DMS153 (cell line): ENCODE measurements at places on chromosomes 16 and 17.

- no peak for DNase-seq
Measured at GRCh38 chr17:45895304-45895968, 1.1 kb downstream of the MAPT start.

DNA sequence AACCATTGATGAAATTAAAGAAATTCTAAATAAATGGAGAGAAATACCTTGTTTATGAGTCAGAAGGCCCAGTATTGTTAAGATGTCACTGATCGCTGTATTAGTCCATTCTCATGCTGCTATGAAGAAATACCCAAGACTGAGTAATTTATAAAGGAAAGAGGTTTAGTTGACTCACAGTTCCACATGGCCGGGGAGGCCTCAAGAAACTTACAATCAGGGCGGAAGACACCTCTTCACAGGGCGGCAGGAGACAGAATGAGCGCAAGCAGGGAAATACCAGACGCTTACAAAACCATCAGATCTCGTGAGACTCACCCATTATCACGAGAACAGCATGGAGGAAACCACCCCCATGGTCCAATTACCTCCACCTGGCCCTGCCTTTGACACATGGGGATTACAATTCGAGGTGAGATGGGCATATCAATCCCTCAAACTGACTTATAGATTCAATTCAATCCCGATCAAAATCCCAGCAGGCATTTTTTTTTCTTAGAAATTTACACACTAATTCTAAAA, 157.2 kb downstream of the ENGASE start:
- no peak for DNase-seq

DNA sequence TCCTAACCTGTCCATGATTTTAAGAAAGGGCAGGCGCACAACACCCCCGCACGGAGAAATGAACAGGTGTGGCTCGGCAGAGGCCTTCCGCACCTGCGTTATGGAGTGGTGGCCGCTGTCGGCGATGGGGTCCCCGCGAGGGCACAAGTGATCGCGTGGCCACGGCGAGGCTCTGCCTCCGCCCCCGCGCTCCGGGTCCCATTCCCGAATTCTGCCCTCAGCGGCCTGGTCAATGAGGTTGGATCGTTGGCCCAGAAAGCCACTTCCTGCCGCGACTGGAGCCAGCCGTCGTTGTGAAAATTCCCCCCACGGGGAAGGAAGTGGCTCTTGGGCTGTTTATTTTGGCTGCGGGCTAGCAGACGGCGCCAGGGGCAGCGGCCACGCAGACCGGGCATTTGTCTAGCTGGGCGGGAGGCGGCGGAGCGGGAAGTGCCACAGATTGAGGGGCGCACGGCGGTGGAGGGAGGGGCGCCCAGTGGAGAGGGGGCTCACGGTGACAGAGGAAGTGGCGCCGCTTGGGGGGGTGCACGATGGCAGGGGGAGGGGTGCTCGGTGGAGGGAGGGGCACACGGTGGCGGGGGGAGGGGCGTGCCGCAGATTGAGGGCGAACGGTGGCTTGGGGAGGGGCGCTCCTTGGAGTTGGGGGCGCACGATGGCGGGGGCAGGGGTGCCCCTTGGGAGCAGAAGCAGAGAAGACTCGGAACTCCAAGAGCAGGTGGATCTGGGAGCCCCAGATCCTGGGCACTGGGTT, 25.0 kb downstream of the MRC2 start:
- DNase-seq = peak; percentile 70

DNA sequence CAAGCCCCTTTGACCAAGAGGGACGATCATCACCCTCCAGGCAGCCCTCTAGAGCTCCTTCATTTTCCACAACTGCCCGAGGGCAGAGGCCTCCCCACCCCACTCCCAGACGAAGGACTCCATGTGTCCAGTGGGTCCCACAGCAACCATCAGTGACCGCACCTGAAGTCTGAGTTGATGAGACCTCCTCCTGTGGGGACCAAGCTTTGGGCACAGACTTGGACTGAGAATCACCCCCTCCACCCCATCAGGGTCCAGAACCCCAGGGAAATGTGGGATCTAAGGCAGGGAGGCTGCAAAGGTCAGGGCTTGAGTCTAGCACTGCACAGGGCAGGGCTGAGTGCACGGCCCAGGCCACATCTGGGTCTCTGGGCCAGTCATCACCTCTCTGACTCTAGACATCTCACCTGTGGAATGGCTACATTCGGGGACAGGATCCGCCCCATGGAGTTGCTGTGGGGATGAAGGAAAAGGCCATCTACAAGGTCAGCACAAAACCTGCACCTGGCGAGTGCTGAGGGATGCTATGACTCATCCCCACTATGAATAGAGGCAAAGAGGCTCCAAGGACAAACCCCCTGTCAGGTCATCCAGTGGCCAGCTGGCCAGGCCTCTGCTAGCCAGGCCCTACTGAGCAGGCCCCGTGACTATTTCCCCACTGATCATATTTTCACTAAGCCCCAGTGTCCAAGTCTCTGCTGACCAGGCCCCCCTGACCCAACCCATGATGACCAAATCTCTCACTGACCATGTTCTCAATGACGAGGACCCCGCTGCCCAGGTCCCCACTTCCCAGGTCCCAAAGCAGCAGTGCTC, 38.4 kb downstream of the TNFRSF13B start:
- DNase-seq = no peak

DNA sequence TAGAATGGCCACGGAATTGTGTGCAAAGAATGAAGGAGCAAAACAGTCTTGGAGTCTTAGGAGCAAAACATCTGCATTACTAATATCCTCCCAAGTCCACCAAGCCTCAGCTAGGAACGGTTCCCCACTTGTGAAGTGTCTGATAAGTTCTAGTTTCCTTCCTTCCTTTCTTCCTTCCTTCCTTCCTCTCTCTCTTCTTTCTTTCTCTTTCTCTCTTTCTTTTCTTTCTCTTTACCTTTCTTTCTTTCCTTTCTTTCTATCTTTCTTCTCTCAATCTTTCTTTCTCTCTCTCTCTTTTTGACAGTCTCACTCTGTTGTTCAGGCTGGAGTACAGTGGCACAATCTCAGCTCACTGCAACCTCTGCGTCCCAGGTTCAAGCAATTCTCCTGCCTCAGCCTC, 160.8 kb downstream of the FOXL1 start:
- DNase-seq = no peak

GRCh38 chr17:80829166-80829813, 162.4 kb upstream of the CHMP6 start:
- no peak for DNase-seq

DNA sequence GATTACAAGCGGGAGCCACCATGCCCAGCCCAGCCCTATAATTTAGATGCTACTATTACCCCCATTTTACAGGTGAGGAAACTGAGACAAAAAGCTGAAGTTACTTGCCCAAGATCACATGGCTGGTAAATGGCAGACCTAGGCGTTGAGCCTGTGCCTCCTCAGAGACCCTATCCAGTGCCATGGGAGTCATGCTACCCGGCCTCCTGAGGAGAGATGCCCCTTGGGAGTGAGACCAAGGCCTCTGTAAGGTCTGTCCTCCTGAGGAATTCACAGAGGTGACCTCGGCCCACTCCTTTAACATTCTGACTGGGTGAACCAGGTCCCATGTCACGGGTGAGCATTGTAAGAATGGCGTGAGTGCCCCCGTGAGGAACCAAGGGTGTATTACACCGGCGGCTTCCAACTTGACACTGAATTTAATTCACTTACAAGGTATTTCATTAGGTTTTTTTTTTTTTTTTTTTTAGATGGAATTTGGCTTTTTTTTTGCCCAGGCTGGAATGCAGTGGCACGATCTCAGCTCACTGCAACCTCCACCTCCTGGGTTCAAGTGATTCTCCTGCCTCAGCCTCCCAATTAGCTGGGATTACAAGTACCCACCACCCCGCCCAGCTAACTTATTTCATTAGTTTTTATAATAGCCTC, 95.7 kb downstream of the ABCC6 start:
- peak; percentile 36 for DNase-seq

DNA sequence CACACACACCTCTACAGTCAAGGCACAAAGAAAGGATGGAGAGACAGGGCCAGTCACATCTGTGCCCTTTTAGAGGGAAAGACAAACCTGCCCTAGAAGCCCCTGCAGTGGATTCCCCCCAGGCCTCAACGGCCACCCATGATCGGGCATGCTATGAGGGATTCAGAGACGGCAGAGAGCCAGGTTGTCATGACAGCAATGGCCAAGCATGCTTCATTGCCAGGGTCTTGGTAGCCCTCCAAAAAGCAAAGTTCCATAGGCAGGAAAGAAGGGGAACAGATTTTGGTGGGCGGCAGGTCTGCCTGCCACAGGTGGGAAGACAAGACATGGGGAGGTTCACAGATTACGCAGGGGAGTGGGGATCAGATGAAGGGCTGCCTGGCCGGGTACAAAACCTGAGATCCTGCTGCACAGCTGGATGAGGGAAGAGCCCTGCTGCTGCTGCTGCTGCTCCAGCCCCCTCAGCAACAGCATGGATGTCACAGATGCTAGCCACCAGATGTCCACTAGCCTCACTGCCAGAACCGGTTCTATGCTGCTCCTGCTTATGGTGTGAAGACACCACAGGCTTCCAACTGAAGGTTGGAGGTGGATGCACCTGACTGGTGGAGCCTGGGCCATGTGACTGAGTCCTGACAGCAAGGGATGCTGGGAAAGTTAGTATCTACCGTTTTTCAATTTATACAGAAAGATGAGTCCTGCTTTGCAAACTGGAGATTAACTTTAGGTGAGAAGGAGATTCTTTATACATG, 17.8 kb downstream of the ACTG1 start:
- DNase-seq = peak; percentile 23

DNA sequence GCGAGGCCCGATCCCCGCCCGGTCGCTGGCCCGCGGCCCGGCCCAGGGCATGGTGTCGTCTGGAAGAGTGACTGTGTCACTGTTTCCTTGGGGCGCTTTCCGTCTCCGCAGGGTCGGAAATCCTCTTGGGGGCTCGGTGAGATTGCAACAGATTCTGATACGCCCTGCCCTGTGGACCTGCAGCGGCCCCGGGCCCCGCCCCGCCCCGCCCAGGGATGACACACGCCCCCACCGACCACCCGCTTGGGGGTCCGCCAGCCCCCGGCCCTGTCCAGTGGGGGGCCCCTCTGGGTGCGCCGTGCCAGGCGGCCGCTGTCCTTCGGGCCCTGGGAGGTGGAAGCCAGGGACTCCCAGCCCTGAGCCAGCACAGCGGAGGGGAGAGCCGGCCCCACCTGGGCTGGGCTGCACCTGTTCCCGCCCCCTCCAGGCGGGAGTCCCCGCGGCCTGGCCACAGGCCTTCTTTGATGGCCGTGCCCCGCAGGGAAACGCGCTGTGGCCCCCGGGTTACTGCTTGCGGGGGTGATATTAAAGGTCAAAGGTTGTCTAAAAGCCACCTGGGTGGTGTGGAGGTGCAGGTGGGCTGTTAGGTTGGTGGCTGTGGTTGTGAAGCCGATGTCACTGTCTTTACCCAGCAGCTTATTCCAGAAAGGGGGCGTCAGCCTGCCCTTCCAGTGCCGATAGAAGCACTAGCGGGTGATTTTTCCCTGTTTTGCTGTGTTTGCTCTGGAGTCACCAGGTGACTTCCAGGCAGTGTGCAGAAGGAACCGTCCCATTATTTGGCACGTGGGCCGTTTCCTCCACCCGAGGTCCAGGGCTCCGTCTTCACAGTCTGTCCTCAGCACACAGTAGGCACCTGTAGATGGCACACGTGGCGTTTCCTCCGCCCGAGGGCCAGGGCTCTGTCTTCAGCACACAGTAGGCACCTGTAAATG, 752 bp downstream of the TBC1D24 start:
- DNase-seq = no peak

DNA sequence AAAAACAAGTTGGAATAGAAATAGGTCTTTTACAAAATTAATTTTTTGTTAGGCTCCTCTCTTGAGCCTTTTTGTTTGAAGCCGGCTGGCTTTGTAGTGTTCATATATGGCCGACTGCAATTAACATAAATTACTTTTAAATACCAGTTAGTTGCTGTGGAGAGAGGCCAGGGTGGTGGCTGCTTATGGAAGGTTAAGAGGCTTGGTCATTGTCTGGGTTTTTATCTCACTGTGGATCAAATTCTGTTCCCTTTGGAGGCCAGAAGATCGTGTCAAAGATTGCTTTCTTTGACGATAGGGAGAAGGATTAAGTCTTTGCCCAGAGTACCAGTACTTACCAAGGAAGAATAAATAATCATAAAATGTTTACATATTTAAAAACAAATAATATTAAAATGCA, 39.9 kb downstream of the MSI2 start:
- peak; percentile 27 for DNase-seq

DNA sequence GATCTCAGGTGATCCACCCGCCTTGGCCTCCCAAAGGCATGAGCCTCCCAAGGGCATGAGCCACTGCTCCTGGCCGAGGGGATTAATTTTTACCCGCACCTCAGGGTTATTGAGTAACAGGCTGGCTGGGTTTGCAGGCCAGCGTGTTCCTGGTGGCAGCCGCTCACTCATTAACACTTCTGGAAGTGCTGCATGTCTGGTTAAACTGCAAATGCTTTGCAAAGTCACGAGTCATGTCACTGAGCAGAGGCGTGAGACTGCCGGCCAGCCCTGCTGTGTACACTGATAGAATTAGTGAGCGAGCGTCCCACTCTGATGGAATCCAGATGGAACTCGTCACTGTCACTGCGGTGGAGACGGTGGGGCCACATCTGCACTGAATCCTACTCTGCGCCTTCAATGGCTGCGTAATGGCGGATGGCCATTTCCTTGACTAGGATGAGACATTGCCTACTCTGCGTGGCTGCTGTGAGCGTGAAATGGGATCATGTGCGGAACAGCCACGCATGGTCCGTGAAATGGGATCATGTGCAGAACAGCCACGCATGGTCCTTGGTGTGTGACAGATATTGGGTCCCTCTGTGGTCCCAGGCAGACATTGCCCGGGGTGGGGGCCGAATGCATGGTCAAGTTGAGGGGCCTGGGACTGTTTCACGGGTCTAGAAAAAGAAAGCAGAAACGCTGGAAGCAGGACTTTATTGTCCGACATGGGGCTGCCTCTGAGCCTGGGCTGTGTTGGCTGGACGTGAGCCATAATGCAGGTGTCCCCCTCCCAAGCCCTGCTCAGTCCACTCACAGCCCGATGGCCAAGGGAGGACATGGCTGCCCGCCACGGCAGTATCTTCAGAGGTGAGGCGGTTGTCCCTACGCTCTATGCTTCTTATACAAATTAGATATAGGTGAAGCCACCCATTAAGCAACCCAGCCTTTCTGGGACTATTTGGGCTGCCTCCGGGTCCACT, 740 bp upstream of the SLC5A10 start:
- DNase-seq = no peak

GRCh38 chr17:39753514-39754160, 15.9 kb downstream of the GRB7 start:
- DNase-seq = peak; percentile 27

DNA sequence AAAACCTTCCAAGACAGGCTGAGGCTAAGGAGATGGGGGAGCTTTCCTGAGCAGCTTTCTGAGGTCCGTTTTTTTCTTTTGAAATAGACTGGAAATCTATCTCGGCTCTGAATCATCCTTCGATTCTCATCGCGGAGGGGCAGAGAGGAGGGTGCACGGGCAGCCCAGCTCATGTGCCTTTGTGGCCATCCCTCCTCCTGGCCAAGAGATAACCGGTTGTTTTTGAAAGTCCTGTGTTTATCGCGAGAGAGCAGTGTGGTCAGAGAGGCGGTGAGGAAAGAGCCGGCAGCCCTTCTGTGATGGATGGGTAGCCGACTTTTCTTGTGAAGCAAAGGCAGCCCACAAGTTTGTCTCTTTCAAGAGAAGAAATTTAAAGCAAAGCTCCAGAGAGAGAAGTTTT, 191.6 kb downstream of the CCDC182 start:
- DNase-seq = no peak

GRCh38 chr17:41989702-41990419, 23.3 kb downstream of the CNP start:
- no peak for DNase-seq
